Activated gamma-delta T cell treated with Interleukin-2 at 50 U/mL for 16 hours (primary cell): ENCODE measurements at places on chromosomes 12 and 14.

GRCh38 chr12:2376908-2377657 lies 324.3 kb downstream of the CACNA1C start:
- DNase-seq, result no peak

DNA sequence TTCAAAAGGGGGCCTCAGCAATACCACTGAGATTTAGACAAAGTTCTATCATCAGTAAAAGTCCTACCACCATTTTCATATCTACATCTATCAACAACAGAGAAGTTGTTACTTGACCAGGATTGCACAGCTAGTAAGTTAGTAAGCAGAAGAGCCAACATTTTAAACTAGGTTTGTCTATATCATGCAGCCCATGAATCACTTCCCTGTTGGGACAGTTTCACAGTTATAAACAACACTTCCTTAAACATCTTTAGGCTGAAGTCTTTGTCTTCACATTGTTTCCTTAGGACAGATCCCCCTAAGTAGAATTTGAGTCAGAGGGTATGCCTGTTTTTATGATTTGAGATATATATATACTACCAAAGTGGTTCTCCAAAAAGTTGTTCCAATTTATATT lies 68.5 kb downstream of the DAO start:
- no peak for DNase-seq

DNA sequence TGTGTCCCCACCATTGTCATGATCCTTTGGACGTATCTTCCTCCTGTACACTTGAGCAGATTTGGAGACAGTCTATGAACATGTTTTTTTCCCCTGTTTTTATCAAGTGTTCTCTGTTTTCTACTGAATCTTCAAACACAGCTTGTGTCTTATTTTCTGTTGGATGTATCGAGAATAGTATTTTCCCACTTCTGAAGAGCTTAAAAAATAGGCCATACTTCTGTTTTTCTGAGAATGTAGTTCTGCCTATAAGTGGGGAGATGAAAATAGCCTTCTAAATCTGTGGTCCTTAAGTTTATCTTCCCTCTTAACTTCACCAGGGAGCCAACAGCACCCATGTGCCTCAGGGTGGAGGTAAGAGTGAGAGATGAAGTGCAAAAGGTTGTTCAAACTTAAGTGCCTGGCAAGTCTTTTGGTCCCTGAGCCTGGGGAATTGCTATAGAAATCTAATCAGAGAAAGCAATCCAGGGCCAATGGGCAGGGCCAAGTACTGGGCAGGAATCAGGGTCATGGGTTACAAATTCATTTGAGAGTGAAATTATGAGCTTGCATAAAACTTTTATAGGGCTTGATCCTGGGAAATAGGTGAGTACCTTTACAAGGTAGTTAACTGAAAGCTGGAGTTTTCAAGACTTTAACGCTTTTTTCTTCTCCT lies 58.9 kb downstream of the ARF6 start:
- DNase-seq, result no peak

DNA sequence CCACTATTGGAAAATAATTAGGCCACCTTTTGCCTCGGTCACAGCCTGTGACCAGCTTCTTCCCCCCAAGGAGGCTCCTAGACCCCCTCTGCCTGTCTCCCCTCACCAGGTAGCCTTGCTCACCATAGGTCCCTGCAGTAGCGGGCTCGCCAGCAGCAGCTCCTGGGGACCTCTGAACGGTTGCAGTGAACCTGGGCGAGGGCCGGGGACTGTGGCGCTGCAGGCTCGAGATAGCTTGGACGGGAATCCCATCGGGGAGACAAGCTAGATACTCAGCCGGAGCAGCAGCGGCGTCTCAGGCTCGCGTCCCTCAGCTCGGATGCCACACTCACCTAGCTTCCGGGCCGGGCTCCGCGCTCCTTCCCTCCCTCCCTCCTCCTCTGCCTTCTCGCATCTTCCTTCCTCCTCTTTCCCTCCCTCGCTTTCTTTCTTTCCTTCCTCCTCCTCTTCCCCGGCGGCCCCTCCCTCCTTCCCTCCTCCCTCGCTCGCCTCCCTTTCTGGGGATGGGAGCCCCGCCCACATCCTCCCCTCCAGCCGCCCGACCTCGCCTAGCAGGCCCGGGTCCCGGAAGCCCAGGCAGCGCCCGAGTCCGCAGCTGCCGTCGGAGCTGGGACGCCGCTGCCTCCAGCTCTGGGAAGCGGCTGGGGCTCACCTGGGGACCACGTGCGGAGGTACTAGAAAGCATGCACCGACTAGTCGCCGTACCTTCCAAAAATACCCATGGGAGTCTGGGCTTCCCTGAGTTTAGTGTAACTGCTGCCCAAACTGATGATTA lies at the start of gene BMP4:
Gene BMP4, minus strand, starts transcription at position 399 of the 775 bp plus-strand sequence. CDS start 4,603 bp downstream, outside the sequence.
- no peak for DNase-seq

- no peak for DNase-seq
Measured at GRCh38 chr12:70759161-70759918, 122.1 kb upstream of the PTPRB start.

- DNase-seq, result no peak
Measured at GRCh38 chr12:94571556-94571955, 78.8 kb downstream of the TMCC3 start.

GRCh38 chr14:51535443-51536044 lies 116.2 kb upstream of the FRMD6 start:
- DNase-seq, result no peak

DNA sequence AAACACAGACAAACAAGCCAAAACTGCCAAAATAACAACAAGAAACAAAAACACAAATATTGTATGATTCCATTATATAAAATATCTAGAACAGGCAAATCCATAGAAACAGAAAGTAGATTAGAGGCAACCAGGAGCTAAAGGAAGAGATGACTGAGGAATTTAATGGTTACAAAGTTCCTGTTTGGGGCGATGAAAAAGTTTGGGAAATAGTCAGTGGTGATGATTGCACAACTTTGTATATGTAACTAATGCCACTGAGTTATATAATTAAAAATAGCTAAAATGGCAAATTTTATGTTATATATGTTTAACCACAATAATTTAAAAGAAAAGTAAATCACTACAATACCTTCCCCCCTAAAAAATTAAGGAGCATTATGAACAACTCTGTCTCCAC lies 24.5 kb downstream of the GNPTAB start:
- no peak for DNase-seq
